ENCODE measurements at places on chromosomes 3 and 15. TPM values are rescaled to one million over a fixed set of nuclear protein-coding genes. Genes with fewer than 3 reads are reported as not detected.

The FGF7 gene
- total RNA-seq, result not detected

DNA sequence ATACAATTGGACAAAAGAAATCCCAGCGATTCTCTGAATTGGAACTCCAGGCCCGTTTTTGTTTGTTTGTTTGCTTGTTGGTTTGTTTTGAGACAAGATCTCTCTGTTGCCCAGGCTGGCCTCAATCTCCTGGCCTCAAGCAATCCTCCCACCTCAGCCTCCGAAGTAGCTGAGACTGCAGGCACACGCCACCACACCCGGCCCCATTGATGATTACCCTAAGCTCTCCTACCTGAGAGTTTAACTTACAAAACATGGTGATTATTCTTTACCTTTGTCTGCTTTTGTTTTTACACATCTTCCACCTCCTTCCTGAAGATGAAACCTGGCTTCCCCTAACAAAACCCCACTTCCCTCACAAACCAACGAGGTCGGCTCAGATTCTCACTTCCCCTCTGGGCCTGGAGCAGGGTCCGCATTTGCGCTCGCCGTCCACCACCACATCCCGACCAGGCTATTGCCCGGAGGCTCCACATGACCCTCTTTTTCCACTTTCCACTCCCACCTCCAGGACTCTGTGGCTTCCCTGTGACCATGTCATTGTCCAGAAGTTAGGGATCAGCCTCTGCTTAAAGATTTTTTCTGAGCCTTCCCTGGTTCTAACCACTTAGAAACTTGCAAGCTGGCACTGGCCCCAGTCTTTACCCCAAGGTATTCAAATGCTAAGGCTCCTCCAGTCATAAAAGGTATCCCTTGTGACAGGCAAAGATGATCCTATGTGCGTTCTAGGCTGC is 14.8 kb downstream of the KLHL6 start:
- DNase-seq, result no peak

The GOLGA8T gene
- not detected for total RNA-seq

- no peak for DNase-seq
Observed at GRCh38 chr3:58835086-58835485, 168.5 kb upstream of the FAM3D start.

- no peak for DNase-seq
Observed at GRCh38 chr3:73280746-73281145, 219.3 kb downstream of the EBLN2 start.

The CHRD gene
- total RNA-seq, result not detected

DNA sequence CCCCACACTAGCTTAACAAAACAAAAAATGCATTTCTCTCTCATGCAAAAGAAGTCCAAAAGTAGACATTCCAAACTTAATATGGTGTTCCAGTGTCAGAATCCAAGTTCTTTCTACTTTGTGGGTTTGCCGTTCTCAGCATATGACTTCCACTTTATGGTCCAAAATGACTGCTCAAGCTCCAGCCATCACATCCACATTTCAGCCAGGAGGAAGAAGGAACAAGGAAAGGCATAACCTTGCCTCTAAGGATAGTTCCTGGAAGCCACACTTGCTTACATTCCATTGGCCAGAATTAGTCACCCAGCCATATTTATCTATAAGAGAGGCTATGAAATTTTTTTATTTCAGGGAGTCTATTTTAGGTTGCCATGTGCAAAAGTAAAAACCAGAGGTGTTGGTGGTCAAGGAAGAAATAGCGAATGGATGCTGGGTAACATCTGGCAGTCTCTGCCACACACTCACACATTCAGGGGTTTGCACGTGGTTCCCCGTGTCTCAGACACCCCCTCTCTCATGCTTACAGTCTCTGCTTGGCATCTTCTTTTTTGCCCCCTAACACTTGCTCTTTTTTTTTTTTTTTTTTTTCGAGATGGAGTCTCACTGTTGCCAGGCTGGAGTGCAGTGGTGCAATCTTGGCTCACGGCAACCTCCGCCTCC is 69.3 kb downstream of the RPL39L start:
- no peak for DNase-seq

The FOXB1 gene
- total RNA-seq, result not detected

The ROPN1 gene
- not detected for total RNA-seq

The SERPINI1 gene
- total RNA-seq, result 0.76 TPM

GRCh38 chr15:99486371-99487336 is 79.1 kb upstream of the MEF2A start:
- DNase-seq, result no peak

The FBN1 gene
- total RNA-seq, result 0.41 TPM

DNA sequence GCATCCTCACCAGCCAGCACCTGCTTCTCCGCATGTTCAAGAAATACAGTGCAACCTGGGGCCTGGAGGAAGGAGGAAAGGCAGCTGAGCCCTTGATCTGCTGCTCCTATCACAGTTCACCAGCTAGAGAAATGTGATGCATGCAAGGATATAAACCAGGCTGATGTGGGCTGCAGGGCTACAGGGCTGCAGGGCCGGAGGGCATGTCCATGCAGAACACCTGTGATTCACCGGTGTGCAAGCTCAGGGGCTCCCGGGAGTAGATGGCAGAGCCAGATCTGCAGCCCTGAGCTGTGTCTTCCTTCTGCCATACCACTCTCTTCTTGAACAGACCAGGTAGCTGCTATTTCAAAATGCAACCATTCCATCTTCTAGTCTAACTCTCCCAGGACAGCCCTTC is 84.9 kb downstream of the HMG20A start:
- DNase-seq, result no peak

The SLC2A2 gene
- total RNA-seq, result not detected

GRCh38 chr15:50435772-50436171 is 11.6 kb downstream of the USP8 start:
- DNase-seq, result no peak

DNA sequence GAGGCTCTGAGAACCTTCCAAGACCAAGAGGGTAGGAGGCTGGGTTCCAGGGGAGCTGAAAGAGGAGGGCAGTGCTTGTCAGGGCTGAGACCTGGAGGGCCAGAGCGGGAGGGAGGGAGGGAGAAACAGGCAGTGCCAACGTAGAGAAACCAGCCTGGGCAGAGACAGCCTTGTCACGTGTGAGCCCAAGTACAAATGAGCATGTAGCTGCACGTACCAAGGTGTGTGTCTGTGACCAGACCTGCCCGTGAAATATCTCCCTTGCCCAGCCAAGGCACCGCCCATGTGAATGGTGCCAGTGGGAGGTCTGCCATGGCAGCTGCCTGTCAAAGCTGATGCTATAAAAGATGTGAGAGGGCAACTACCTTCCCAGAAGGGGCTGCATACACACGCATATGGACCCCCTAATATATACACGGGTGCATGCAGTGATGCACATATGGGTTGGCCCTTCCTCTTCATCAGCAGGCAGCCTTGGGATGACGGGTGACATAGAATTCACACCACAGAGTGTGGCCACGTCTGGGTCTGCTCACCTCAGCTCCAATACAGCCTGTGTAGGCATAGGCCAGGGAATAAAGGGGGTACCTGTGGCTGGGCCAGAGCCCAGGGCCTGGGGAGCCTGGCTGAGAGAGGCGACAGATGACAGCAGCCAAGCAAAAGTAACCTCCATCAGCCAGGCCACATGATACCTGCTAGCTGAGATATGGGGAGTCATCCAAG is 7.8 kb upstream of the CTDSPL start:
- no peak for DNase-seq

DNA sequence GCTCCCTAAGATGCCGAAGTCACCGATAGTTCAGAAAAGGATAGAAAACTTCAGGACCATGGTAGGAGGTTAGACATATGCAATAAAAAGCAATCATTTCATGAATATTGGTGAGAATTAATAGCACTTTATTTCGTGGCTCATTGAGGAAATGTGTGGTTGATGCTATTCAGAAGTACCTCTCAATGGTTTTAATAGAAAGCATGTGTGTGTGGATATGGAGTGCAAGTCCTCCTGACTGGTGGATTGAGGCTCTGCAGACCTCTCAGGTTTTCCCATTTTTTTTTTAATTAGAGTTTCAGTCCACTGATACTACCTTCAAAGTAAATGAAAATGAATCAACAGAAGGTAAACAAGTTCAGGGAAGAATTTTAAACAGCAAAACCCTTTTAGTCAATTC is 384.3 kb upstream of the RARB start:
- DNase-seq, result no peak

DNA sequence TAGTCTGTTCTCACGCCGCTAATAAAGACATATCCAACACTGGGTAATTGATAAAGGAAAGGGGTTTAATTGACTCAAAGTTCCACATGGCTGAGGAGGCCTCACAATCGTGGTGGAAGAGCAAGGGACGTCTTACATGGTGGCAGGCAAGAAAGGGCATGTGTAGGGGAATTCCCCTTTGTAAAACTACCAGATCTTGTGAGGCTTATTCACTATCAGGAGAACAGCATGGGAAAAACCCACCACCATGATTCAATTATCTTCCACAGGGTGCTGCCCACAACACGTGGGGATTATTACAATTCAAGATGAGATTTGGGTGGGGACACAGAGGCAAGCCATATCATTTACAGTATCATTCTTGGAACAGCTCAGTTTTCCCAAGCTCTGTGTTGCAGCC is 268.0 kb downstream of the SUCLG2 start:
- peak; percentile 29 for DNase-seq

GRCh38 chr15:56491110-56491722 is 26.3 kb upstream of the MNS1 start:
- DNase-seq, result peak; percentile 81

DNA sequence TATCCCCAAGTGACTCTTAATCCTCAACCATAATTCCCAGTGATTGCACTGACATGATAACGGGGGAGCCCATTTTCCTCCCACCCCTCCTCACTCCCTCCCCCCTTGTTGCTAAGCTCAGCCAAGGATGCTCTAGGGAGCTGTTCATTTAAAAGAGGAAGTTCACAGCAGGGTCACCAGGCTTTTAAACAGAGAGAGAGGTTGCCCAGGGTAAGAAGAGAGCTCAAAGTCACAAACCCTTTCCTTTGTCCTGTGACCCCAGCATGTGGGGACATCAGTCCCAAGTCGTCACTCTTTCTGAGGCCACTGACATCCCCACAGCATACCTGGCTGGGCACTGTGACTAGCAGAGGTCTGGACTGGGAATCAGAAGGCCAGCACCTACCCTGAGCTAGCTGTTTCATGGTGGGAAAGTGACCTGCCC is 144.1 kb downstream of the RORA start:
- DNase-seq, result no peak

DNA sequence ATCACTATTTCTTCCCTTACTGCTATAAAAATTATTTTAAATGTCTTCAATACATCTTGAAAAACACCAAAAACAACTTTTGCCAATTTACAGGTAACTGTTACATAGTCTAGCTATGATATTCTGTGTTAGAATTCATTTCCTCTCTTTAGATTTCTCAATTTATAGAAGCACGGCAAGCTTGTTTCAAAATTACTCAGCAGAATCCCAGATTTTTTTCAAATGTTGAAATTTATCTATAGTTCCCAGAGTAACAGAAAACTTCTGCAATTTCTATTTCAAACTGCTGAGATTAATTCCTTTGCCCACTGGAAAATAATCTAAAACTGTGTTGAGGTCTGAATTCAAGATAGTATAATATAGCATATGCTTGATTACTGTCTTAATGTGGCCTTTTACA is 41.2 kb downstream of the CCPG1 start:
- DNase-seq, result no peak

DNA sequence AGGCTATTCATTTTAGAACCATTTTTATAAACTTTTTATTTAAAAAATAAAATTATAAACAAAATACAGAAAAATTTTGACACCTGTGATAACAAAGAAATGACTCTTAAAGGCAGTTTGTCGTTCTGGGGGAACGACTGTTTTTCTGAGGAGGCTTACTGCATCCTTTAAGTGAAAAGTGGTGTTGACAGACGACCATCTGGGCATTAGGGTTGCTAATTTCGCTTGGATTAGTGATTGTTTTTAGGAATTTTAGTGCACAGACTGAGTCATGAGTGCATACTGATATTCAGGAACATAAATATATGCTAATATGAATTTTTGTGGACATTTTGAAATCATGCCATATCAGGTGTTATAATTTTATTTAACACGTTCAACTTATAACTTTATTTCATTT is 28.5 kb downstream of the OSTN start:
- DNase-seq, result no peak

DNA sequence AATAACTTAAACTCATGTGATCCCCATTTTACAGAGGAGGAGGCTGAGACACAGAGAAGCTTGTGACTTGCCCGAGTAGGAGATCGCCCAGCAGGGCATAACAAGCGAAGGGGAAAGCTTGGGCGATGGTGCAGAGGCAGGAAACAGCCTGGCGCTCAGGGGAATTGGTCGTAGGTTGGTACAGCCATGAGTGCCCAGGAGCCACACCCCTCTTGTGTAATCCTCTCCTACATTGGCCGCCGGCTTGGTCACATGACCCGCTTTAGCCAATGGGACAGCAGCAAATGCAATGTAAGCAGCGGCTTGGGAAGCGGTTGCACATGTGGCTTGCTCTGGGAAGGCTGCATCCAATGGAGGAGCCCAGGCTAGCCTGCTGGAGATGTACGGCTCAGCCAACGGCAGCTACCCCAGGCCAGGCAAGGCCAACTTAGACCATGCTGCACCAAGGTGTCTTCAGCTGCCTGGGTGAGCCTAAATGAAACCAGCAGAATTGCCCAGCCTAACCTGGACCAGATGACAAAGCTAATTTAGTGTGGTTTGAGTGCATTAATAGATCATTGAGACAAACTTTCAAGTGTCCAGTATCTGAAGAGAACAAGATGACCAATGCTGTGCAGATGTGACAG is 50.3 kb upstream of the SLC6A6 start:
- no peak for DNase-seq

DNA sequence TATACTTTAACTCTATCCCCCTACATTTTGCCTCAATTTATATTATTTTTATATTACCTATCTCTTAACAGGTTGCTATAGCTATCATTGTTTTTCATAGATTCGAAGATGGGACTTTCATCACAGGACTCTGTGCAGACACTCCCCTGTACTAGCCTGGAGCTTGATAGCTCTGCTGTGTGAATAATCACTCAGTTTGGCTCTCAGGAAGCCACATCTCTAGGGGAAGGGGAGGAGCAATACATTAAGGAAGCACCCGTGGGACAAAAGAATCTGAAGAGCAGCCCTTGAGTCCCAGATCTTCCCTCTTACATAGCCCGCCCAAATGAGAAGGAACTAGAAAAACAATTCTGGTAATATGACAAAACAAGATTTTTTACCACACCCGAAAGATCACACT is 114.3 kb upstream of the FXR1 start:
- no peak for DNase-seq

The CSPG5 gene
- 0.19 TPM for total RNA-seq

The CFAP92 gene
- 0.48 TPM for total RNA-seq

The CELF6 gene
- total RNA-seq, result not detected

- DNase-seq, result no peak
Observed at GRCh38 chr15:89502867-89503595, 6.6 kb upstream of the RHCG start.

The CCDC13 gene
- total RNA-seq, result 0.31 TPM

The COLQ gene
- 0.25 TPM for total RNA-seq

The USP50 gene
- total RNA-seq, result not detected

GRCh38 chr15:87732976-87733375 is 523.6 kb downstream of the NTRK3 start:
- no peak for DNase-seq
